ENCODE measurements at places on chromosomes 5 and 9.

- no peak for DNase-seq
Observed at GRCh38 chr9:135447126-135447525, 32.5 kb upstream of the PPP1R26 start.

- no peak for DNase-seq
Observed at GRCh38 chr5:173623296-173623771, 6.9 kb upstream of the BOD1 start.

DNA sequence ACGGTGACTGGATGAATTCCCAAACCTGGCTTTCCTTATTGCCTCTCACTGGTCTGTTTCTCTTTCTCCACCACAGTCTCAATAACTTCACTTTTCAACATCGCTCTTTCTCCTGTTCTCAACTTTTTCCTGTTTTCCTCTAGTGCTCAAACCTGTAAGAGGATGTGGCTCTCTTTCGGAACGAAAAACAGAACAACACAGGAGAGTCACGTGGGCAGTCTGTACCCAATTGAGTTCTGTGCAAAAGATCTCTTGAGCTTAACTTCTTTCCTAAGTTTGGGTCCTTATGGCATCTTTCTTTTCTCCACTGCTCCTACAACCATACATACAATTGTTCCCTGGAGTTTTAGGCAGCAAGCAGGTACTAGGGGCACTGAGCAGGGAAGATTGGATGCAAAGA lies 8.9 kb downstream of the HAVCR1 start:
- peak; percentile 26 for DNase-seq

DNA sequence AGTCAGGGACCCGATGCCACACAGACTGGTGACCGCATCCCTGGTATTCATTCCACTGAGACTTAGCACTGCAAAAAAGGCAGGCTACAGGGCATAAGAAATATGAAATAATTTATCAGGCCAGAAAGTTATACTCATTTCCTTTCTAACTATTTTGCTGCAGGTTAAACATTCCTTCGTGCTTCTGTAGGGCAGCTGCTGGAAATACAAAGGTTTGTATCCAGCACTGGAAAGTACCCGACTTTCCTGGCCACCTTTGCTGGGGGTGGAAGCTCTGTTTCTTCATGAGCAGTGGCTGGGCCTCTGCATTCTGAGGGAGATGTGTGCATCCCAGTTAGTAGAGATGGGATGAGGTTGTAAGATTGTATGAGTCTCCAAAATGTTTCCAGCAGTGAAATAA lies 478.6 kb upstream of the WWC1 start:
- no peak for DNase-seq

GRCh38 chr9:7879551-7880245 lies 80.1 kb upstream of the DMAC1 start:
- DNase-seq: no peak

DNA sequence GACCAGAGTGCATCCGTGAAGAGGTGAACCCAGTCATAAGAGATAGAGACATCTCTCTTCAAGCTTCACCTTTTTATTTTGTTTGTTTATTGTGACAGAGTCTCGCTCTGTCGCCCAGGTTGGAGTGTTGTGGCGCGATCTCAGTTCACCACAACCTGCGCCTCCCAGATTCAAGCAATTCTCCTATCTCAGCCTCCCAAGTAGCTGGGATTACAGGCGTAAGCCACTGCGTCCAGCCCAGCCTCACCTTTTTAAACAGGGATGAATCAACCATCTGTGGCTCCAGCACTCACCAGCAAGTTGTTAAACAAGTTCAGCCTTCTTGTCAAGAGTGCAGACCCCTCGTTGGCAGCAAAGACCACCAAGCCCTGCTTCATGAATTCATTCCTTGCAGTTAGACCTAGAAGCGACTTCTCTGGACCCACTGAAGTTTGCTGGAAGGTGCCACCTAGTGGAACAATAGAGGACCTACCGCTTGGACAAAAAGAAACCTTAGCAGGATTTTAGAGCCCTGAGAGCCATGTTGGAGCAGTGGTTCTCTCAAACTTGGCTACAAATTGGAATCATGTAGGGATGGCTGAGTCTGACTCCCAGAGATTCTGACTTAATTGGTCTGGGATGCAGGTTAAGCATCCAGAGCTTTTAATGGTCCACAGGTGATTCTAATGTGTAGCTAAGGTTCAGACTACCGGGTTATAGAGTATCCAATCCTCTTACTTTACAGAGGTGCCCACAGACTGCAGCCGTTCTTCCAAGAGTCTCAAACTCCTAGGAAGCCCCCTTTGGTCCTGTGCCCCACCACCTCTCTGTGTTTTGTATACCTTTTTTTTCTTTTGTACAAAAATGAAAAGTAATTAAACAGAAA lies 10.5 kb upstream of the GALNT10 start:
- DNase-seq: peak; percentile 57

GRCh38 chr5:163760498-163760897 lies 255.1 kb downstream of the MAT2B start:
- no peak for DNase-seq

GRCh38 chr5:33422191-33422590 lies 18.6 kb upstream of the TARS1 start:
- no peak for DNase-seq

GRCh38 chr5:67887748-67888161 lies 327.8 kb upstream of the PIK3R1 start:
- DNase-seq: no peak

GRCh38 chr5:1536322-1536845 lies 12.6 kb upstream of the LPCAT1 start:
- peak; percentile 87 for DNase-seq

- DNase-seq: no peak
Observed at GRCh38 chr5:60463179-60463868, 236.6 kb downstream of the DEPDC1B start.

DNA sequence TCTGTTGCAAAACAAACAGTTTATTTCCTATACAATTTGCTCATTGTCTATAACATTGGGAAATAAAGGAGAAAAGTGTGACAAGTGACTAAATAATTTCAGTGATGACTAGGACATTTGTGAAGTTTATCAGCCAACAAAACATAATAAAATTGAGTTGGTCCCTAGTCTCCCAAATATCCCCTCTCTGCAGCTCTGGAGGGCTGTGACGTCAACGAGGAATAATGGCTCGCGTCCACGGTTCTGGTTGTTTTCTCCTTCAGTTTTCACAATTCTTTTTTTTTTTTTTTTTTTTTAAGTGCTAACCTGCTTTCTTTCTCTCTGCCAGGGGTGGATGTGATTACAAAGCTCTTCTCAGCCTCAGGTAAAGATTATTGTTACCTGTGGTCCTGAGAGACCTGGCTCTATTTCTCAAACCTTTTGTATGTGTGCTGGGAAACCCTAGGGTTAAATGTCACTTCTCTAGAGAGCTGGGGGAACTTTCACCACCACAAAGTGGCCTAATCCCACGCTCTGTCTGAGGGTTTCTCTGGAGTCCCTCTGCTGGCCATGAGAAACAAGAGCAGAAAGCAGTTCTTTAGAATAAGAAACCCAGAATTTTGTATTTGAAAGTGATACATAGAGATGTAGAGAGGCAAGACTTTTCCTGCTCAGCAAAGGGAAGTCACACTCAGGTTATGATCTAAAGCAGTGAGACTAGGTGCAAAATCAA lies 36.2 kb upstream of the ANKRD55 start:
- DNase-seq: no peak

DNA sequence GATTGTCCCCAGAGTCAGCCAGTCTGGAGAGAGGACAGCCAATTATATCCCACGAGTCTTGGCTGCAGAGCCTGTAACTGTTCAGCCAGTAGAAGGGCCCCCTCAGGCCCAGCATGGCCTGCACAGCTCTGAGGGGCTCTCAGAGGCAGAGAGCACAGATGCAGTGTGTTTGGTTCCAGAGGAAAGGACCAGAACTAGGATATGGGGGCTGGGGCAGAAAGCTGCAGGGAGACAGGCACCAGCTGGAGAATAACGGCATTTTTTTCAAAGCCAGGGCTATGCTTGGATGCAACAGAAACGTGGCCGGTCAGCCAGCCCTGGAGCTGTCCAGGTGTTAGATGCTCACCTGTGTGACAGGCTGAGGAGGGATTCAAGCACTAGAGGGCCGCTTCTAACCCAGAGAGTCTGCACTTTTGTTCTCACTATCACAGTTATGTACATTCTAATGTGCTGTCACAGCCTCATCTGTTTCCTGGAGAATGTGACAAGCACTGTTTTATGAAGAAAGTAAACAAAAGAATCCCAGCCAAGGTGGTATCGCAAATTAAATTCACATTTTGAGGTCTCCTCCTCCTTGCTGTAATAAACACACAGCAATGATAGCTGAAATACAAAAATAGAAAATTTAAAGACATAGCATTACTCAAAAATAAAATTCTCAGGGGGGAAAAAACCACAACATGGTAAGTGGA lies 96.5 kb downstream of the GABBR2 start:
- no peak for DNase-seq

GRCh38 chr9:122294531-122294930 lies 29.8 kb downstream of the MRRF start:
- DNase-seq: no peak

- DNase-seq: no peak
Observed at GRCh38 chr9:134698111-134698510, 56.5 kb downstream of the COL5A1 start.

- no peak for DNase-seq
Observed at GRCh38 chr9:134375430-134376385, 49.5 kb downstream of the RXRA start.

GRCh38 chr5:34775886-34776285 lies 63.1 kb upstream of the TTC23L start:
- DNase-seq: no peak

DNA sequence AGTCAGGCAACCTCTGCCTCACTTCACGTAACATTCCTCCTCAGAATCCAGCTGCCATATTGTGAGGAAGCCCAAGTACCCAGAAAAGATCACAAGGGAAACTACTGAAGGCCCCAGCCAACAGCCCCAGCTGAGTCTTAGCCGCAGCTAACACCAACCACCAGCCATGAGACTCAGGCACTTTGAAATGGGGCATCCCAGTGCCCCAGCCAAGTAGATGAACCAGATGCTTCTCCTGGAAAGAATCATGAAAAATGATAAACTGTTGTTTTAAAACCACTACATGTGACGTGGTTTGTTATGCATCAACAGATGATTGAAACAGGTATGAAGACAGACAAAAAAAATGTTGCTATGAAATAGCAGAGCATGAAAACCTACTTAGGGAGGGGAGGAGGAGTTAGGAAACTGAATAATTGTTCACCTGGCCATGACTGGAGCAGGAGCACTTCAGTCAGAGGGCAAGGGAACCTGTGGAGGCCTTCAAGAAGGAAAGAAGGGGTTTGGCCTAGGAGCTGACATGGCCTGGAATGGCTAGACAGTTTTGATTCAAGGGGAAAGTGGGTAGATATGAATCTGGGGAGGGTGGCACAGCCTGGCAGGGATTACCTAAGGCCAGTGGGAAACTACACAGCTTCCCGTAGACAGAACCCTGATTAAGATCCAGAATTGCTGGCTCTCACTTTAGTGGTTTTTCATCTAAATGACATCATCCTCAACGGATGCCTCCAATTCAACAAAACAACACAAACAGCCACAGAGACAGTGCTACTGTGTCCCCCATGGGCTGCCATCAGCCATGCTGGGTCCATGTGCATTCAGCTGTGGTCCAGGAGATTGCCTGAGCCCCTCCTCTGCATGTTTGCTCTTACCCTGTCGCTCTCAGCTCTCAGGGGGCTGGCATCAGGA lies 211.6 kb downstream of the SYK start:
- no peak for DNase-seq

- DNase-seq: no peak
Observed at GRCh38 chr5:88244686-88245085, 24.0 kb downstream of the TMEM161B start.

- DNase-seq: no peak
Observed at GRCh38 chr5:131288328-131288727, 24.5 kb downstream of the CDC42SE2 start.

GRCh38 chr9:92716557-92716956 lies 46.6 kb upstream of the IPPK start:
- DNase-seq: peak; percentile 85

GRCh38 chr5:84069608-84070179 lies 315.0 kb downstream of the EDIL3 start:
- DNase-seq: no peak

GRCh38 chr5:119360905-119361593 lies 5.2 kb downstream of the TNFAIP8 start:
- no peak for DNase-seq

GRCh38 chr5:142202282-142202681 lies 93.7 kb downstream of the NDFIP1 start:
- no peak for DNase-seq

- no peak for DNase-seq
Observed at GRCh38 chr9:116238225-116238624, 84.6 kb downstream of the PAPPA start.

GRCh38 chr5:136732751-136733150 lies 367.4 kb upstream of the TRPC7 start:
- no peak for DNase-seq

DNA sequence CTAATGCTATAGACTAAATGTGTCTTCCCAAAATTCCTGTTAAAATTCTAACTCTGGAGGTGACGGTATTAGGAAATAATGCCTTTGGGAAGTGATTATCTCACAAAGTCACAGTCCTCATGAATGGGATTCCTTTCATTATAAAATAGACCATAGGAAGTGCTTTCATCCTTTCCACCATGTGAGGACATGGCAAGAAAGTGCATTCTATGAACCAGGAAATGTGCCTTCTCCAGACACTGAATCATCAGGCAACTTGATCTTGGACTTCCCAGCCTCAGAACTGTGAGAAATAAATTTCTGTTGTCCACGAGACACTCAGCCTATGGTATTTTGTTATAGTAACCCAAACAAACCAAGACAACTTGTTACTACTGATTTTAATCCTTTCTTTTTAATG lies 582.4 kb upstream of the C9orf72 start:
- DNase-seq: no peak

- no peak for DNase-seq
Observed at GRCh38 chr9:21902136-21902535, 92.1 kb downstream of the CDKN2A start.

DNA sequence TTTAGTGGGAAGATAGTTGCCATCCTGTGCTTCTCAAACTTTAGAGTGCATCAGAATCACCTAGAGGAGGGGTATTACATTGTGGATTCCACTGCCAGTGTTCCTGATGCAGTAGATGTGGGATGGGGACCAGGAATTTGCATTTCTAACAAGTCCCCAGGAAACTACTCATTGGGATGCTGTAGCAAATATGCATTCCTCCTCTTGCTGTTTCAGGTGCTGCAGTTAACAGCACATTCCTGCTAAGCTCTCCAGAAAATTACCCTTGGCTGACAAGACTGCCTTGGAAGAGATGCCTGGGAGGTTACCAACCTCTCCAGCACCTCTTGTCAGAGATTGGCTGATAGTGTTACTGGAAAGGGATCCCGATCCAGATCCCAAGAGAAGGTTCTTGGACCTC lies 270.5 kb downstream of the OSTF1 start:
- no peak for DNase-seq

DNA sequence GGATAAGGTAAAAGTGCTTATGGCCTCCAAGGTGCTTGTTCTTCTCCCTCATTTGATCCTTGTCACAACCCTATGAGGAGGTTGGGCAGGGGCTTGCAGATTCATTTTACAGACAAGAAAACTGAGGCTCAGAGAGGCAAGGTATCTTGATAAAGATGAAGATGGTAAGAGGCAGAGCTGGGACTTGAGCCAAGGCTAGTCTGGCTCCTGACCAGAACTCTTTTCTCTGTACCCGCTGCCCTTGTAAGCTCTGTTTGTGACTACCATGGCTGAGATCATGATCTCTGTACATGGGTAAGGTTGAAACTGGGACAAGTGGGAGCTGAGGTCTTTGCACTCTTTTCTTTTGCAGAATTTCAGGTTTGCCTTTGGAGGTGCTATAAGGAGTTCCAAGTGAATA lies 33.6 kb downstream of the SEC61B start:
- no peak for DNase-seq
